ENCODE measurements at places on chromosomes 6 and 20. TPM values are rescaled to one million over a fixed set of nuclear protein-coding genes. Genes with fewer than 3 reads are reported as not detected.

Gene NFKBIE
- 44.5 TPM for total RNA-seq

Gene CAGE1
- total RNA-seq, result 0.33 TPM

Gene SLC24A3
- not detected for total RNA-seq

Gene SLC25A27
- total RNA-seq, result 0.28 TPM

Gene FLOT1
- total RNA-seq, result 27.8 TPM

Gene ADGRF4
- total RNA-seq, result not detected

Gene DEFB115
- total RNA-seq, result not detected

Gene C6orf58
- not detected for total RNA-seq

Gene ECT2L
- total RNA-seq, result not detected

Gene CHRNA4
- not detected for total RNA-seq

Gene GPR6
- not detected for total RNA-seq

Gene TRIM15
- not detected for total RNA-seq

Gene CRIP3
- total RNA-seq, result 0.64 TPM

Gene EYA4
- not detected for total RNA-seq

Gene TMEM14A
- total RNA-seq, result 1.8 TPM

Gene TNFRSF6B
- 2.0 TPM for total RNA-seq

Gene ENPP5
- total RNA-seq, result 0.33 TPM

Gene SLC32A1
- 0.16 TPM for total RNA-seq

Gene RIMS1
- not detected for total RNA-seq

Gene ABHD16B
- not detected for total RNA-seq

Gene SIRPD
- not detected for total RNA-seq

Gene SRSF12
- total RNA-seq, result not detected

Gene EEF1A2
- total RNA-seq, result 0.42 TPM

Gene PET117
- 15.3 TPM for total RNA-seq

Gene CNKSR3
- not detected for total RNA-seq

Gene SCUBE3
- total RNA-seq, result not detected

Gene MROH8
- 1.1 TPM for total RNA-seq

Gene ULBP3
- 1.8 TPM for total RNA-seq

Gene BMP6
- total RNA-seq, result not detected

Gene CALHM5
- not detected for total RNA-seq

Gene CYP39A1
- not detected for total RNA-seq

Gene KIF25
- total RNA-seq, result not detected

Gene RBBP8NL
- not detected for total RNA-seq

Gene RAB23
- 0.08 TPM for total RNA-seq

Gene SEL1L2
- not detected for total RNA-seq

Gene COX7A2
- 229 TPM for total RNA-seq

Gene ZNF512B
- total RNA-seq, result 13.9 TPM

Gene TREML1
- total RNA-seq, result not detected

Gene LTV1
- 31.7 TPM for total RNA-seq

Gene C6orf15
- not detected for total RNA-seq

Gene FRK
- total RNA-seq, result not detected

Gene COL9A1
- total RNA-seq, result not detected

Gene TAPBP
- total RNA-seq, result 246 TPM

Gene NKX2-2
- total RNA-seq, result not detected

Gene VIP
- not detected for total RNA-seq

All from CD8-positive, alpha-beta T cell (primary cell).